ENCODE measurements at places on chromosomes 12 and 14.

- no peak for DNase-seq
Measured at GRCh38 chr12:20196767-20197166, 171.6 kb upstream of the PDE3A start.

- no peak for DNase-seq
Measured at GRCh38 chr12:1581973-1582708, 12.2 kb downstream of the FBXL14 start.

GRCh38 chr14:104290756-104291122, 152.4 kb downstream of the KIF26A start:
- no peak for DNase-seq

DNA sequence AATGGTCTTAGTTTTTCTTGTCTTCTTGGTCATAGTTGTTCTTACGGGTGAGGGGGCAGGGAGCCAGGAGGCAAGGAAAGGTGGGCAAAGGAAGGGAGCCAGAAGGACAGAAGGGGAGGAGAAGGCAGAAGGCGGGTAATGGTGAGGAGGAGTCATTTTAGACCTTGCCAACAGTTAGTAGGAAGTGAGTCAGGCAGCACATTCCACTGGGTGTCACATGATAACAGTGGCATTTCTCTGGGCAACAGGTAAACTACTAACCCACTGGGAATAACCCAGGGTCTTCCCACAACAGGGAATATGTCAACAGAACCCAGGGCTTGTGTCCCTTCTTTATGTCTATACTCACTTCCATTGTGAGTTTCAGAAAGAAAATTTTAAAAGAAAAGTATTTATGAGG, 127.6 kb downstream of the SLC8A3 start:
- DNase-seq: no peak

- no peak for DNase-seq
Measured at GRCh38 chr12:91307957-91308670, 125.5 kb upstream of the DCN start.

- no peak for DNase-seq
Measured at GRCh38 chr12:47105914-47106674, 26.3 kb upstream of the AMIGO2 start.

- DNase-seq: no peak
Measured at GRCh38 chr14:104305511-104306449, 167.4 kb downstream of the KIF26A start.

- DNase-seq: no peak
Measured at GRCh38 chr12:119683413-119683812, 15.5 kb downstream of the PRKAB1 start.

- DNase-seq: no peak
Measured at GRCh38 chr12:104966677-104967076, 8.6 kb upstream of the SLC41A2 start.

GRCh38 chr14:99383472-99384449, 96.9 kb downstream of the SETD3 start:
- no peak for DNase-seq

DNA sequence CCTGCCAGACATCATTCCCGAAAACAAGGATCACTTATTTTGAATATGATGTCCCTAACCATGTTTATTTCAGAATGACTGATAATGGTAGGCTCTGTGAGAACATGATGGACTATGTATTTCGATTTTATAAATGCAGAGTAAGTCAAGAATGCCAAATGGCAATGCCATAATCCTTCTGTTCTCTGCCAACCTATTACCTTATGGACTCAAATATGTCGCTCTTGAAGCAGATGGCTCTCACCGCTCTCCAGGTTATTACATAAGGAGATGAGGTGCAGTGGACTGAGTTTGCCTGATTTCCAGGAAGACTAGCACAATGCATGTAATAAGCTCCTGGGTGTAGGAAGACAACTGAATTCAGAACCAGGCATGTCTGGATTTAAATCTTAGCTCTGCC, 227.2 kb downstream of the BTG1 start:
- no peak for DNase-seq

GRCh38 chr14:34966413-34966812, 16.4 kb upstream of the SRP54 start:
- DNase-seq: no peak

- DNase-seq: no peak
Measured at GRCh38 chr12:115871714-115872113, 405.8 kb downstream of the MED13L start.

DNA sequence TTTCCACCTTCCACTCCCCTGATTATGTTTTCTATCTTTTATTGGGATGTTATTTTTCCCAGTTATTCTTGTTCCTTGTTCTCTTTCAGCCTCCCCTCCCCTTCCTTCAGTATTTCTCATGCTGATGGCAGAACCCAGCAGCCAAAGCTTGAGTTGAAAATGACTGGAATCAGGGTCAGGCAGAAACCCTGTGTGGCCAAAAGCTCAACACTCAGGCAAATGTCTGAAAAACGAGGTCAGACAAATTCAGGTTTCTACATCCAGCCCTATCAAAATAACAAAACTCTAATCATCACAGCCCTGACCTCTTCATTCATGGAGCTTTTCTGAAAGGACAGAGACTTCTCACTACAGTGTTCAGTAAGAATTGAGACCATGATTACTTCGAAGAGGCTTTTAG, 134.6 kb downstream of the PTPRR start:
- no peak for DNase-seq

GRCh38 chr12:4307593-4308333, 13.2 kb upstream of the TIGAR start:
- DNase-seq: no peak

DNA sequence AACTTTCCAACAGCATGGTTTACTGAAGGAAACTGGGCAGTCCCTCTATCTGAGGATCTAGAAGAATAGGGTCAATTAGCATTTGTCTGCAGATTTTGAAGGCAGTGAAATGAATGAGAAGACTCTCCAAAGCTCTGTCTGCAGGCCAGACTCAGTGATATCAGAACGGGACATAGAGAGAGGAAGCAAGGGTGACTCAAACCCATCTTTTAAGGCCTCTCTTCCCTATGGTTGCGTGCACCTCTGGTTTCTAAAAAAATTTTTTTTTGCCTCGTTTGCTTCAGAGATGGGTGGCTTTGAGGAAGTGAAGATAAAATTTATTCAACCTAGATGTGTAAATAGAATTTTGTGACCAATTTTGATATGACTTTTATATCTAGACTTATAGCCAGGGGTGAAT, 71.9 kb upstream of the HOXC13 start:
- no peak for DNase-seq

DNA sequence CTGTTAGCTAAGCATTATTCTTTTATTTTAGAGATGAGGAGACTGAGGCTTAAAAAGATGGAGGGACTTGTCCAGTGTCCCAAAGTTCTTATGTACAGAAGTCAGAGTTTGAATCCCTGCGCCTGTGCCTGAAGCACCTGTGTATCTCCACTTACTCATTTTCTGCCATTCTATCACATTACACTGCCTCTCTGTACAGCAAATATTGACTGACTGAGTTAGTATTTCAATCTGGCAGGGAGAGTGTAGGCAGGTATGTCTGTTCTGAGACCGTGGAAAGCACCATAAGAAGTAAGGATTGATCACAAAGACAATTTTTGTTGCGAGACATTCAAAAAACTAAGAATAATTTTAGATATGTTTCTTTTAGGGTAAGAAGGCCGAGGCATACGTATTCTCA, 162.7 kb downstream of the KITLG start:
- DNase-seq: no peak

DNA sequence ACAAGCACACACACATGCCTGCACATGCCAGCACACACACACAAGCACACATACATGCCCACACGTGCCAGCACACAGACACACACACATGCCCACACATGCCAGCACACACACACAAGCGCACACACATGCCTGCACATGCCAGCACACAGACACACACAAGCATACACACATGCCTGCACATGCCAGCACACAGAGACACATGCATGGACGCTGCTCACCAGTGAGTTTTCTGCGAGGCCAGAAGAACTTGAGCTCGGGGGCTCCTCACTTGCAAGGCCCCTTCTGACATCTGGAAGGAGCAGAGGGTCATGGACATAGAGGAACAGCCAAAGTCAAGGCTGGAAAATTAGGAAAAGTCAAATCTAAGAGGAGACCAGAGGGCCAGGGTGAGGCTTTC, 61.2 kb upstream of the BCL11B start:
- no peak for DNase-seq

DNA sequence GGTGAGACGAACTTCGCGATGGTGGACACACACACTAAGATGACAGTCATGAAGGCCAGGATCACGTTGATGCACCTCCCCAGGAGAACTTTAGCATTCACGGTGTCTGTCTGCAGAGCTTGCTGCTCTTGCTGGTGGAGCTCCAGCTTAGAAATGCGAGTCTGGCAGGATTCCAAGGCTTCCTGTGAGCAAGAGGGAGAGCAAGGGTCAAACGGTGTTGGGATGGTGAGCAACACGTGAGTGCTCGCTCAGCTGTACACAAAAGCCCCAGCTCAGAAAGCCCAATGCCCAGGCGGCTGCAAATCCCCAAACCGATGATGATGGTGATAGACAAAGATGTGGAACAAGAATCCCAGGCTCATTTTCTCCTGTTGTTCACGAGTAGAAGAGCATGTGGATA, 78.8 kb downstream of the TMCC3 start:
- no peak for DNase-seq

- DNase-seq: no peak
Measured at GRCh38 chr12:114443607-114444421, 37.9 kb upstream of the TBX5 start.

- DNase-seq: no peak
Measured at GRCh38 chr14:104665114-104665656, 24.2 kb upstream of the INF2 start.

GRCh38 chr14:79167957-79168356, 997.8 kb downstream of the NRXN3 start:
- DNase-seq: no peak

DNA sequence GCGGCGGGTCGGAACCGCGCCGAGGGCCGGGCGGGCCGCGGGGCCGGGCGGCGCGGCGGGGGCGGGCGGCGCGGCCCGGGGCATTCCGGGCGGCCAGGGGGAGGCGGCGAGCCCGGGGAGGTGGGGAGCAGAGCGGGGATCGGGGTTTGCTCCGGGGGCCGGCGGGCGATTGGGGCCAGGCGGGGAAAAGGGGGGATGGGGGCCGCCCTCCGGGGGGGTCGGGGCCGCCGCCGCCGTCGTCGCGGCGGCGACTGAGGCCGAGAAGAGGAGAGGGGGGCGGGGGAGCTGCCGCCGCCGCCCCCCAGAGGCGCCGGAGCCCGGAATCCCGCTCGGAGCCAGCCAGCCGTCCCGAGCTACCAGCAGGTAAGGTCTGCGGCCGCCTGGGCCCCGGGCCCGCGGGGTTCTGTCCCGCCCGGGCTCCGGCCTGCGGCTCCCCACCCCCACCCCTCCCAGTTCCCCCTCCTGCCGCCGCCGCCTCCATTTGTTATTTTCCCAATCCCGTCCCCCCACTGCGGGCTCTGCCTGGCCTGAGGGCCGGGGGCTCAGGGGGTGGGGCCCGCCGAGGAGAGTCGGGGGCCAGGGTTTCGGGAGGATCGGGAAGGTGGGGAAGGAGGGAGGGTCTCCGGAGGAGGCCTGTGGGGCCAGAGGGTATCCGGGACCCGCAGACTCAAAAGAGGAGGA, 403 bp downstream of the ATN1 start:
- DNase-seq: no peak

DNA sequence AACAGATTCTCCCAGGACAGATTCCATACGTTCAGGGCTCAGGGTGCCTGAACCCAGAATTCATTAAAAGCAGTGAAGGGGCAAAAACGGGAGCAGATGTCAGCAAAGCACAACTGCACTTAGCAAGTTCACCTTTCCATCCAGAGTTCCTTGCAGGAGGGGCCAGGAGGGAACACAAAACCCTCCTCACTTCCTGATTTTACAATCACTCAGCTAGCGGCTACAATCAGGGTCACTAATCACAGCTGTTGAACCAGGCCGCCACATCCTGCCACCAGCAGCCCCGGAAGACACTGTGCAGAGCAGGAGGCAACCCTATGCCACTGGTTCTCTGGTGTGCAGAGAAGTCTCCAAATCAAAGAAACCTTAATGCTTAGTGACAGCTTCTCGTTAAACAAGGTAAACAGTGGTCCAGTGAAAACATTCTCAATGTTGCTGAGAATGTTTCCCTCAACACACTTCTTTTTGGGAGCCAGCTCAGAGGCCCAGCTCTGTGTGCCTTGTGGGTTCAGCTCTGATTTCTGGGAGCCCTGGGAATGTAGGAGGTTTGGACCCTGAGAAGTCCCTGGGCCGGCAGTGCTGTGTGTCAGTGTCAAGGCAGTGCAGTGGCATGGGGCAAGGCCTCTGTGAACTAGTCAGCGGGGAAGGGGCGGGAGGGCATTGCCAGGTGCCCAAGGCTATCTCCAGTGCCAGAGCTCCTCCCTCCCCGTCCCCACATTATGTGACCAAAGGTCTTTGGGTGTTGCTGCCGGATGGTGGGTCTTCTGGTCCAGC, 54.5 kb downstream of the VCPKMT start:
- DNase-seq: no peak

GRCh38 chr14:65723348-65723747, 310.8 kb downstream of the FUT8 start:
- DNase-seq: no peak

- DNase-seq: no peak
Measured at GRCh38 chr12:46572644-46573346, 200.2 kb upstream of the SLC38A2 start.

DNA sequence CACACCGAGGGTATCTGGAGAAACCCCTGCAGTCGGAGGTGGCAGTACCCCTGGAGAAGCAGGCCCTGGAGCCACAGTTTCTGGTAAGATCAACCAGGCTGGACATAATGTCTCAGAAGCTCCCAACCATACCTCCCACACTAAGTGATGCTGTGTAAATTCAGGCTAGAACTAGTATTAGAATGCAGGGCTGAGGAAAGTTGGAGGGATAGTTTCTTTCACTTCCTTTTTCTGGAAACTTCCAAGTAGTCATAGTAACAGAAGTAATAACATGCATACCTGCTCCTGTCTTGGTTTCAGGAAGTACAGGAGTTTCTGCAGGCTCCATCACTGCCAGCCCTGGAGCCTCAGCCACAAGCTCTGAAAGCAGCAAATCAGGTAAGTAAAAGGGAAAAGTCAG, 228.1 kb upstream of the CNTN1 start:
- no peak for DNase-seq

- DNase-seq: no peak
Measured at GRCh38 chr14:80172375-80173051, 38.8 kb downstream of the DIO2 start.

DNA sequence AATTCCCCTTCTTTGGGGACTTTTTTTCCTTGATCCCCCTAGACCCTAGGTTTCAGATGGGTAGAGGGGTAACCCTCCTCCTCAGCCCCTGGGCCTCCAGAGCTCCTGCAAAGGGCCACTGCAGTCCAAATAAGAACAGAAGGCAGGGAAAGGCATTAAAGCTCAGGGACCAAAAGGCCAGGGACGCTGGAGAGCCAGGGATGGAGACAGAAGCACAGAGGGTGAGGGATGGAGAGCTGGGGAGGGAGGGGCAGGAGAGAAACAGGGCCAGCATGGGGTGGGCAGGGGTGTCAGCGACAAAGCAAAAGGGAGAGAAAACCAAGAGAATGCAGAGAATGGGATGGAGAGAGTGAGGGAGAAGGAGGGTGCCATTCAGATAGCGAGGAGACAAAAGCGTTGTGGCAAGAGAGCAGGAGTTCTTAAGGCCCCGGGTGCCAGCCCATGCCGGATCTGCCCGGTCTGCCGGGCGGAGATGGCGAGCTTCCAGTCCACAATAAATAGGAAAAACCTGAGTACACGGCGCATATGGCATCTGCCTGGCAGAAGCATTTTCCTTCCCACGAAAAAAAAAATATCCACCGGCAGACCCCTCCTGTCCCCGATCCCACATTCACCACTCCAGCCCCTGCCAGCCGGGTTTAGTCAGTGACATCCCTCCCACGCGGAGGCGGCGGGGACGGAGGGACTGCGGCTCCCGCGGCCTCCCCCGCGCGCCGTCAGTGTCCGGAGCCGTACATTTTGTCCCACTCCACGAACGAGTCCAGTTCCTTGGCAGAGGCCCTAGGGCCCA, 28.6 kb downstream of the FIGNL2 start:
- no peak for DNase-seq

GRCh38 chr14:100332797-100333196, 9.7 kb downstream of the SLC25A47 start:
- DNase-seq: no peak

All from effector CD8-positive, alpha-beta T cell (primary cell).